Hippocampal formation (tissue), 2 donors: ENCODE measurements at places on chromosomes 13 and 19.

DNA sequence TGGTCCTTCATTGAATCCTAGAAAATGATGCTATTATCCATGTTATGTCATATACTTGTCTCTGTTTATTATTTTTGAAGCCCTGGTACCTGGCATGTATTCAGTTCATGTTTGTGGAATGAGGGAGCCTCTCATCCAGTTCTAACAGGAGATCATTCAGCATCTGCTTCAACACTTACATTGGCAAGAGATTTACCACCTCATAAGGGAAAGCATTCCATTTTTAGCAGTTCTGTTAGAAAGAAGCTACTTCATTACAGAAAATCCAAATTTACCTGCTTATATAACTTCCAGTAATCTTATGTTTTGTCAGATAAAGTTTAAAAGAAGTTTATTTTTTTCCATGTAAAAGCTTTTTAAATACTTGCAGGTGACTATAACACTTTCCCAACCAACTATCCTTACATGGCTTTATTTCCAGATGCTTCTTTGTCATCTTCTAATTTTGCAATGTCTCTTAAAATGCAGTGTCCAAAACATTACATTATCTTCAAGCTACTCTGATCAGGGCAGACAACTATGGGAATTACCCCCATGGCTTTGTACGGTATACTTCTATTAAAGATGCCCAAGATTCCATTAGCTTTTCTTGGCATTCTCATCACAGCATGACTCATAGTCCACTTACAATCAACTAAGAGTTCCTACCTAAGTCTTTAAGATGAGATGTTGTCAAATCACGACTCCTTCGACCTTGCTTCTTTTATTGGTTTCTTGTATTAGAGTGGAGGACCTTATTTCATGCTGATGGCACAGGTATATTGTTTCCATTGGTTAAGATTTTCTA, 262.1 kb downstream of the PCDH9 start:
- DNase-seq: peak; percentile 49

GRCh38 chr19:13152356-13152973, 2.3 kb downstream of the IER2 start:
- DNase-seq: no peak

DNA sequence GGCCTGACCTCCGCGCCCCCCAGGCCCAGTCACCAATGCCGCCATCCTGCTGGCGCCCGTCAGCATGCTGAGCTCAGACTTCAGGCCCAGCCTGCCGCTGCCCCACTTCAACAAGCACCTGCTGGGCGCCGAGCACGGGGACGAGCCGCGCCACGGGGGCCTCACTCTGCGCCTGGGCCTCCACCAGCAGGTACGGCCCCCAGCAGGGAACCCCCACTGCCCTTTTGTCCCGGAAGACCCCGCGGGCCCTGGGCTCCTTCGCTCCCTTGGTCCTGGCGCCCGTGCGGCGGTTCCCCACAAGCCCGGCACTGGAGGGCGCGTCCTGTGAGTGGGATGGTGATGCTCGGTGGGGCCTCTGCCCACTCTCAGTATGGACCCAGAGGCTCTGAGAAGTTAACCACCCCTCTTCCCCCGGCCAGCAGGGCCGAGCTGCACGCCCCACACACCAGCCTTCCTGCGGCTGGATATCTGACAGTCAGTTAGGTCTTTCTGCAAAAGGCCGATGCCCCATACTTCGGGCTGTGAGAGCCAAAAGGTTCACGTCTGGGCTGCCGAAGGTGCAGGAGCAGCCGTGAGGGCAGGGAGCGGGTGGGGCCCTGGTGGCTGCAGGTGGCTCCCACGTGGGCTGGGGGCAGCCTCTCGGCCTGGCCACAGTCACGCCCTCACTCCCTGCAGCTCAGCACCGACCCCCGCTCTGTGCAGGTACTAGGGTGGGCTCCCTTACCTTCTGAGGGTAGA, 8.0 kb downstream of the WDR18 start:
- no peak for DNase-seq

GRCh38 chr19:7644550-7644877, 7.6 kb downstream of the STXBP2 start:
- no peak for DNase-seq

GRCh38 chr19:53985863-53986262, 5.6 kb upstream of the CACNG6 start:
- DNase-seq: no peak

DNA sequence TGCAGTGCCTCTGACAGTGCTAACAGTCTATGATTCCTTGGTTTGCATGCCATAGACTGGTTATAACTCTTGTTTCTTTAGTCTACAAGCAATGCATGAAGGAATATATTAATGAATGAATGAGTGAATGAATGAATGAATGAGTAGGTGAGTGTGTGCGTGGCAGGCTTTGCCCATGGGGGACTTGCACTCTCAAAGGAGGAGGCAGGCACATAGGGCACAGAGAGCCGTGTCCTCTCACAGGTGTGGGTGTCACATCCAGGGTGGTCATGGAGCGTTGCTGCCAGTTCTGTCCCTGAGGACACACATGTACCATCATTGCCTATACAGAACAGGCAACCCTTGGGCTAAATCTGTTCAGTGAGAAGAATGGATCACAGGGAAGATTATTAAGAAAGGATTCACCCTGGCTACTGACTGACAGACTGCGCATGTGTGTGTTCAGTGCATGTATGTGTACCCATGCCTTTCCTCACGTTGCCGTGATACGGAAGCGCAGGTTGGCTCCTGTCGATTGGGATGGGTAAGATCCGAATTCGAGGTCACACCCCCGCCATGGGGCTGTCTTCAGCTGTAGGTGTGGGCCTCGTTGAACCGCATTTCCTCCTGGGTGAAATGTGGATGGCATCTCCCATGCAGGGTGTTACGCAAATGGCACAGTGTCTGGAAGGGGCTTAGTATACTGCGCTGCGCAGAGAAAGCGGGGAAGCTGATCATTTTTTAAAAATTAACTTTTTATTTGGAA, 161.4 kb downstream of the STK24 start:
- DNase-seq: no peak

- no peak for DNase-seq
Observed at GRCh38 chr13:109165417-109165904, 536.0 kb downstream of the MYO16 start.

GRCh38 chr19:39351537-39352064, 9.4 kb downstream of the SAMD4B start:
- no peak for DNase-seq

- DNase-seq: no peak
Observed at GRCh38 chr19:7428651-7429113, 60.2 kb downstream of the PEX11G start.

DNA sequence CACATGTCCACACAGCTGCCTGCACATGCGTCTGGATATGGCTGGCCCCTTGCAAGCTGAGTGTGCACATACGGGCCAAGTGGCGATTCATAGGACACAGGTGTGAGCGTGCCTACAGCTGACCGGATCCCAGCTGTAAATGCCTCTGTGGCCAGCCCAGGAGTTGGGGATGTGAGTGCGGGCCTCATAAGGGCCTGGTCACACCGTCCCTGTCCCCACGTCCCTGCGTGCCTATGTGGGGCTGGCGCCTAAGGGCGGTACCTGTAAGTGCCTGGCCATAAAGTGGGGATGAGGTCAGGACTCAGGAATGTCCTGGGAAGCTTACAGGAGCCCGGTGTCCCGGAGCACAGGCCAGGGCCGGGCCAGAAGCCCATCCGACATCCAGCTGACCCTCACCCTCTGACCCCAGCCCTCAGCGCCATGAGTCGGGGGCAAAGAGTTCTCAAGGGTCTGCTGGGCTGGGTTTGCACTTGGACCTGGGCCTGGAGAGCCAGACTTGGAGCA, 1.3 kb upstream of the ARHGAP45 start:
- no peak for DNase-seq

DNA sequence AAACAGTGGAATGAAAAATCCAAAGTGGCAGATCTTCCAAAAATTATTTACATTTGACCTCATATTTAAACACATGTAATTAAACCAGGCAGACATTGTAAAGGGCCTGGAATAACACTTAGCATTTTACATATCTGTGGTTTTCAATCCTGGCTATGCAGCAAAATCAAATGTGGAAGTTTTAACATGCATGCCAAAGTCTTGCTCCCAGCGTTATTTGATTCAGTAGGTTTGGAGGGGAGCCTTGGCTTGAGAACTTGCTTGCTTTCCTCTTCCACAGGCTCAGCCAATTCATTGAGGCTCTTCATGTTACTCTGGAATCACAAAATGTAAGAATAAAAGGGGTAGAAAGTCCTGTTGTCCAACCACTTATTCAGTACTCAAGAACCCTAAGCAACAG, 42.5 kb upstream of the INTS6 start:
- DNase-seq: no peak

- DNase-seq: no peak
Observed at GRCh38 chr13:49925881-49926418, 10.2 kb downstream of the SPRYD7 start.

GRCh38 chr13:49444524-49445395, 686 bp downstream of the SETDB2 start:
- DNase-seq: peak; percentile 24

- DNase-seq: no peak
Observed at GRCh38 chr13:114122591-114123211, 9.7 kb downstream of the RASA3 start.

DNA sequence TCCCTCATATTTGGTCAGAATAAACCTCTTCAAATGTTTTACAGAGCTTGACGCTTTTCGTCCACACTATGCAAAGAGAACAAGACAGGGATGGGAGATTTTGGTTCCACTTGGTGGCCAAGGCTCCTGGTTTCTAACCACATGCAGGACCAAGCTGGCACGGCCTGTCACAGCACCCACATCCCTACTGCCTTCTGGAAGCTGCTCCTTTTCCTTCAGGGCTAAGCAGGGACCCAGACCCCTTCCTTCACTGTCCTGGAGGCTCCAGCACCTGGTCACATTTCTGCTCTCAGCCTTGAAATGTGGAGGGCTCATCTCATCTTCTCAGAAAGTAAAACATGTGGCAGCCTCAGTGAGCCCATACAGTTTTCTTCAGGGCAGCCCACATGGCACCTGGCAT, 50.4 kb upstream of the ARHGEF7 start:
- DNase-seq: no peak

GRCh38 chr13:89925107-89925506, 1422.4 kb upstream of the MIR17HG start:
- DNase-seq: no peak

- DNase-seq: peak; percentile 49
Observed at GRCh38 chr13:49976314-49977258, 20.3 kb upstream of the TRIM13 start.

DNA sequence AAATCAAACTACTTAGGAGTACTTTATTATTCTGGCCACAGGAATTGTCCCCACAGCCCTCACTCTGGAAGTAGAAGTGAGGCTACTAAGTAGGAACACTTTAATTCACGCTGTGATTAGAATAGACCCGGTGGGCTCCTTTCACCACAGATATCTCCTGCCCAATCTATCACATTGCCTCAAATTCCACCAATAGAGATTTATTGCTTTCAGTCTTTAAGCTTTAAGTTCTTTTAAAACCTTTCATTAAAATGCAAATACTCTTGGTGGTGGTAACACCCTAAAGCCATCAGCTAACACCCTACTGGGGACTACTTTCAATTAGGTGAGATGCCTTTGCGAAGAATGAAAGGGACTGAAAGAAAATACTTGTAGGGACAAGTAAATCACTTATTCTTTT, 181.9 kb downstream of the DACH1 start:
- no peak for DNase-seq

DNA sequence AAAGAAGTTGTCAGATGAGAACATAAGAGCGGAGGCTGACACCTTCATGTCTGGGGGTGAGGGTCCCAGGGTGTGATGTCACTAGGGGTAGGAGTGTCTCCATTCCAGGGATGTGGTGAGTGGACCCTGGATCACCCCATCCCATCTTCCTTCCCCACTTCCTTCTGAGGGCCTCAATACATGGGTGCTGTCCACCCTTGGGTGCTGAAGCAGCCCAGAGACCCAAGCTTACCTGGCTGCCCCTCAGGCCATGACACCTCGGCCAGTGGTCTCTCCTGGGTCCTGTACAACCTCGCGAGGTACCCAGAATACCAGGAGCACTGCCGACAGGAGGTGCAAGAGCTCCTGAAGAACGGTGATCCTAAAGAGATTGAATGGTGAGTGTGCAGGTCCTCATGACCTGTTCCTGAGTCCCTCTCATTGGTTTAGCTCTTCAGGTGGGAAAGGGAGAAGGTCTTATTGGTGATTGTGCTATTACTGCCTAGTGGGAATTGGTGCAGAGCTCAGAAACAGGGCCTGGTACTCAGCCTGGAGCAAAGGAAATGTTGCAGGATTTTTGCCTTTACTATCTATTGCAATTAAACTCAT, 37.7 kb upstream of the CYP4F8 start:
- DNase-seq: no peak

DNA sequence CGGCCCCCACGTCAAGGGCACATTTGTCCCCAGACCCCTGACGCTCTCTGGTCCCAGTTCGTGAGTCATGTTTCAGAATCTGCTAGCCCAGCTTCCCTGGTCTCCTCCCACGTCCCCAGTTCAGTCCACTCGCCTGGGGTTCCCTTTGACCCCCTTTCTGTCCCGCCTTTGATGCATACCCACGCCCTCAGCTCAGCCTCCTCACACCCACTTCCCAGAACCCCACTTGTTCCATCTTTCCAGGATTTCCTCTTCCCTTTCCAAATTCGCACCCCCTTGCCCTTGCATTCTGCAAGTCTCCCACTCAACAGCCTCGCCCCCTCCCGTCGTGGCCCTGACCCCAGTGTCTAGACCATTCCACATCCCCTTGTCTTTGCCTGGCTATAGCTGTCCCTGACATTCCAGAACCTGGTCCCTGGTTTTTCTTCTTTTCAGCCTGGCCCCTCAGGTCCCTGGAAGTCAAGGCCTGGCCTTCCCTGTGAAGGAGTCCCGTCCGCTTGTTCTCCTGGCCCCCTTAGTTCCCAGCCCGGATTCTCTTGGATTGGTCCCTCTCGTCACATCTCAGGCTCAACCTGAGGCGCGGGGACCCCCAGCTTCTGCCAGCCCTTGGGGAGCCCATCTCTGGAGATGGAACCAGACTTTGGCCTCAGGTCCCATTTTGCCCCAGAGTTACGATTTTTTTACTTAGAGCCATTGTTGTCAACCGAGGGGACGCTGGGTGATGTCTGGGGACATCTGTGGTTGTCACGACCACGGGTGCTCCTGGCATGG, 1.3 kb downstream of the NCLN start:
- DNase-seq: no peak

GRCh38 chr13:100824366-100824765, 149.8 kb upstream of the TMTC4 start:
- no peak for DNase-seq

DNA sequence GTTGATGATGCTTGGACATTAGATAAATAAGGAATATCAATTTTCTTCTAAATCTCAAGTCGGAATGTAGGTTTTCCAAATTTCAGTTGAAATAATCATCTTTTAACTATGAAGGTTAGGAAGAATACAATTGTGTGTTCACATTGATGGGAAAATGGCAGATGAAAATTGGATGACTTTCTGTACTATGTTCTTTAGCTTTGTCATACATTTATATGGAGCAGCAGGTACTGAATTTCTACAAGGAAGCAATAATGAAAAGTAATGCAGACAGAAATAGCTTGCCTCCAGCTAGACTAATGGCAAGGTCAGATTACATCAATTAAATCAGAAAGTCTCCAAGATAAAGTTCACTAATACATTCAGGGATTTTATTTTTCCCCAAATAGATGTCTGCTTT, 1423.7 kb upstream of the PCDH20 start:
- no peak for DNase-seq
